Dermis blood vessel endothelial cell (primary cell): ENCODE measurements at places on chromosomes 4 and X.

- no peak for DNase-seq
Observed at GRCh38 chr4:4247696-4248028, 361 bp downstream of the TMEM128 start.

DNA sequence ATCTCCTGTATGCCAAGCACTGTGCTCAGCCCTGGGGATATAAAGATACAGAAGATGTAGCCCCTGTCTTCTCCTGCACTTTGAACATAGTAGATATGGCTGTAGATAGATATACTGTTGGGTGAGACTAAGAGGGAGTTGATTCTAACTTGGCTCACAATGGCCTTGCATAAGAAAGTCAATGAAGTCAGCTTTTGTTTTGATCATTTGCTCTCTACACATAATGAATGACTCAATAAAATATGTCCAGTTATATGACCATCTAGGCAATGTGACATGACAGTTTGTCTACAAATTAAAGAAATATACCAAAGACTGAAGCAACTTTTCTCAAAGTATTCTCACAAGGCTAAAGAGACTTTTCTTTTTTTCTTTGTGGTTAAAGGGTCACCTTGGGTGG lies 147.6 kb upstream of the DIPK2B start:
- no peak for DNase-seq

DNA sequence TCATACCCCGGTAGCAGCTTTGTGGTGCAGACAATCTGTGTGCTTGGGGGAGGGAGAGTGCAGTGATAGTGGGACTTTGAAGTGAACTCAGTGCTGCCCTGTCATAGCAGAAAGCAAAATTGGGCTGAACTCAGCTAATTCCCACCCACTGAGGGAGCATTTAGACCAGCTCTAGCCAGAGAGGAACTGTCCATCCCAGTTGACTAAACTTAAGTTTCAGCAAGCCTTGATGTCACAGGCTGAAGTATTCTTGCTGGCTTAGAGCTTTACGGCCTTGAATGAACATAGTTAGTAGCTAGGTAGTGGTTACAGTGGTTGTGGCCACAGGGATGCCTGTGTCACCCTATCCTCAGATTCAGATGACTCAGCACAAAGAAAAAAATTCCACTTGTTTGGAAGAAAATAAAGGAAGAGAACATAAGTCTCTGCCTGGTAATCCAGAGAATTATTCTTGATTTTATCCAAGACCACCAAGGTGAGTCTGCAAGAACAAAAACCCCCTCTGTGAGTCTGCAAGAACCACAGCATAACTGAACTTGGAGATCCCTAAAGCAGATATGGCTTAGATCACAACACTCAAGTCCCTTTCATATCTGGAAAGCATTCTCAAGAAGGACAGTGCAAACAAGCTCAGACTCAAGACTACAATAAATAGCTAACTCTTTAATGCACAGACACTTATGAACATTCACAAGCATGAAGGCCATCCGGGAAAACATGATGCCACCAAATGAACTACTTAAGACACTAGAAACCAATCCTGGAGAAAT lies 39.4 kb downstream of the ADH7 start:
- no peak for DNase-seq

DNA sequence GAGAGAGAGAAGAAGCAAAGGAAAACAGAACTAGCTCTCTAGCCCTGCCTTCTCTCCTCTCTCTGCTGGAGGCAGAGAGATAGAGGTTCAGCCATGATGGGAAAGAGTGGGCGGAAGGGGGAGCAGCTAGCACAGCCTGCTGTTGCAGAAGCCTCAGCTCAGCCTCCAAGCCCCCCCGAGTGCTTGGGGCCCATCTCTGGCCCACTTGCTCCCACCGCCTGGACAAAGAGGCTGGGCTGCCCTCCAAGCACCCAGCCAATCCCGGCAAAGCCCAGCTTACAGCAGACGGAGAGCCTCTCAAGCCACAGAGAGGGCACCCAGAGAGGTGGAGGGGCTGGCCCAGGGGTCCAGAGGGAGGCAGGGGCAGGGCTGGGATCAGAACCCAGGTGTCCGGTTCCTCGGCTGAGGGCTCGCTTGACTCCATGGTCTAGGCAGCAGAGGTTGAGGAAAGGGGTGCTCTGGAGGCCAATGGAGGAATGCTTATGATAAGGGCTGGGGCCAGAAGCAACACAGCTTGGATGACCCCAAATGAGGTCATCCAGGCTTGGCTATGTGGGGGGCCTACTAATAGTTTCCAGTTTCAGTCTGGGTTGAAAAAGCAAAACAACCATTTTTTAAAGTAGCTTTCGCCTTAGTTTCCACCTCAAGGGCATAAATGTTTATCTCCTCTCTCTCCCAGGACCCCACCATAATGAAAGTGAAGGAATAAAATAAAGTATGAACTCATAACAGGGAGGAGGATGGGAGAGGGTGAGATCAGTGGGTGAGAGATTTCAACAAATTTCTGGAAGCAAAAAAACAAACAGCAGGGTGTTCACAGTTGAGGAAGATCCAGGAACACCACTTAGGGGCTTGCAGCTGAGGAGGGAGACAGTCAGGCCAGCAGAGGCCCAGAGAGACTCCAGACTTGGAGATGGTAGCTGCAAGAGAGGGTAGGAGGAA lies 24.9 kb upstream of the IQSEC2 start:
- no peak for DNase-seq

DNA sequence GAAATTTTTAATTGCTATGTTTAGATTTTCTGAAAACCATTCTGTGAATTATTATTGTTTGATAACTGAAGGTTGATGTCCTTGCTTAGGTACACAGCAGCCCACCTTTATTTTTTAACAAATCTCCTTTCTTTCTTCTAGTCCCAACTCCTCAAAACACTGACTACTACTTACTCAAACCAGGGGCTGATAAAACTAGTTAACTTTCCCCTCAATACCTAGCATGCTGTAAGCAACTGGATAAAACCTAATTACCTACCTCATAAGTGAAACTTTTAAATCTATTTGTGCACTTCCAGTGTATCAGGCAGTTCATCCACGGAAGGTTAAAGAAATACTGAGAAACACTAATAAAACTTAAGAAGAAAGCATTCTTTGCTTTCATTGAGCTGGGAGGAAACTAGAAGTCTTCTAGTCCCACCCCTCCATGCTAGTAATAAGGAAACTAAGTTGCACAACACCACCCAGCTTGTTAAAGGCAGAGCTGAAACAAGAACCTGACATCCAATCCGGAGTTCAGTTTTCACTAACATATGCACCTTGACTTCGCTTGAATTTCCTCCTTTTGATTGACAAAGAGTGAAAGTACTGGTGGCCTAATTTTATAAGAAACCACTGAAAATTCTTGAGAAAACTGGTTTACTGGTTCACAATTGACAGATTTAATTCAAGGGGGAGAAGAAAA lies 180.2 kb upstream of the TET2 start:
- no peak for DNase-seq

DNA sequence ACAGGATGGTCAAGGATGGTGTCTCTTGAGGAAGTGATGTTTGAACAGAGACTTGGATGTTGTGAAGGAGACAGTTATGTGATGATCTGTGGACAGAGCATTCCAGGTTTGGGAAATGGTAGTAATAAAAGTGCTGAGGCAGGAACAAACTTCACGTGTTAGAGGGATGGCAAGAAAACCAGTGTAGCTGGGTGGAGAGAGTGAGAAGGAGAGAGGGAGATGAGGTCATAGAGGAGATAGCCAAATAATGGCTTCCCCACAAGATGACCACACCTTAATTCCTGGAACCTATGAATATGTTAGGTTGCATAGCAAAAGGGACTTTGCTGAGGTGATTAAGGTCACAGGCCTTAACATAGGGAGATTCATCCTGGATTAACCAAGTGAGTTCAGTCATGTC lies 75.6 kb upstream of the GPR50 start:
- no peak for DNase-seq

DNA sequence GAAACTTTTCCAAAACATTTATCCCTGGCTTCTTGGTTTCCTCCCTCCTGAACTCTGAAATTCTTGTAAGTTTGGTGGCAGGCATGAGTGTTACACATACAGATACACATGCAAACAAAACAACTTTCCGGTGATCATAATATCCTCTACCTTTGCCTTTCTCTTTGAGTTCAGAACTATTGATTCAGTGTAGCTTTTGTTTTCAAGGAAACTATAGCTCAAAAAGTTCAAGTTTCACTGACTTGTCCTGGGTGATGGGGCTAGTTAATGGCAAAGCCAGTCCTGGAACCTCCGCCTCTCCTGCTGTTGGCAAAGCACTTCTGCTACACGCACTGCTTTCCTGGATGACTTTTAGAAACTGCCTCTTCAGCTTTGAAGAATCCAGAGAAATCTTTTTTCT lies 177.3 kb upstream of the FAT1 start:
- no peak for DNase-seq

- DNase-seq, result no peak
Observed at GRCh38 chrX:32798990-32799389, 412.4 kb downstream of the DMD start.

GRCh38 chrX:40524423-40524822 lies 56.3 kb upstream of the ATP6AP2 start:
- no peak for DNase-seq

- no peak for DNase-seq
Observed at GRCh38 chr4:46648088-46648744, 258.3 kb upstream of the GABRA2 start.

DNA sequence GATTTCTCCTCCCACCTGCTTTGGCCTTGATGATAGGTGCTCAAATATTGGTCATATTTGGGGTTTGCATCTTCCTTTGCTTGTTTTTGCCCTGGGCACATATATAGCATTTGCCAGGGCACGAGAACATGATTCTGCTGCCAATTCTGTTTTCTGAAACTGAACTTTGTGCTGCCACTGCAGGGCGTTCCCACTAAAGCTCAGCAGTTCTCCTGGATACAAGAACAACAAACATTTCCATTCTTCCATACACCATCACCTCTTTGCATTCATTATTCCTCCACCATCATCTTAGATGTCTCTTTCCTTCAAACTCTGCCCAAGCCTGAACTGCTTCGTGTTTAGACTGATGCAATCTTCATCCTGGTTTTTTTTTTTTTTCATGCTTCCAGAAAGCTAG lies 36.3 kb upstream of the GATB start:
- DNase-seq, result no peak

GRCh38 chrX:30895370-30895769 lies 6.3 kb upstream of the TAB3 start:
- DNase-seq, result no peak

DNA sequence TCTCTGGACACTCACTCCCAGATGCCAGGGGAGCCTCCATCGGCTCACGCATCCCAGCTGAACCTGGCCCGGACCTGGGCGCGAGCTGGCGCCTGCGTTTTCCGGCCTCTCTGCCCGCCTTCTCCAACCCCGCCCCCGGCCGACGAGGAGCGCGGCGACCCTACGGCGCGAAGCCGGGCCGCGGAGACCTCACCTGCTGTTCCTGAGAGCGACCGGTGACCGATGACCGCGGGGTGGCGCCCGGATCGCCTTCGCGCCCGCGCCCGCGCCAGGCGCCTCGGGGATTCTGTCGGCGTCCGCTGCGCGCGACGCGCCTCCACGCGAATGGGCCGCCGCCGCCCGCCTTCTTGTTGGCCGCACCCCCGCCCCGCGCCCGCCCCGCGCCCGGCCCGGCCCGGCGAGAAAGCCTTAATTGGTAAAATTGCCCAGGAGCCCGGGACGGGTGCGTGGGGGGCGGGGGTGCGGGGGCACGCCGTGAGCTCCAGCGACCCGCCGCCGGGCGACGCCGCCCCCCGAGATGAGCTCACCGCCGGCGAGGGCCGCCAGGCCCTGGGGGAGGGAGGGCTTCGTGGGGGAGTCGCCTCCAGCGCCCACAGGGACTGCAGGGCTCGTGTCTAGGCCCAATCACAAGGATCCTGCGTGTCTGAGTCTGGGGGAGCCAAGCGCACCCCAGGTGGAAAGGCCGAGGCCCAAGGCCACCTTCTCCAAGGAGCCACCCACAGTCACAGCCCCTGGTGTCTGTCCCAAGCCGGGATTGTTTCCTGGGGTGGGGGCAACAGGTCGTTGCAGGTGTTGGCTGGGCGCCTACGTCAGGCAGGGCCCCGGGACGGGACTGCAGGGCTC lies at the start of gene FLNA:
Gene FLNA, minus strand, starts transcription at position 322 of the 843 bp plus-strand sequence. CDS start 3,389 bp downstream, outside the sequence.
- peak; percentile 38 for DNase-seq

DNA sequence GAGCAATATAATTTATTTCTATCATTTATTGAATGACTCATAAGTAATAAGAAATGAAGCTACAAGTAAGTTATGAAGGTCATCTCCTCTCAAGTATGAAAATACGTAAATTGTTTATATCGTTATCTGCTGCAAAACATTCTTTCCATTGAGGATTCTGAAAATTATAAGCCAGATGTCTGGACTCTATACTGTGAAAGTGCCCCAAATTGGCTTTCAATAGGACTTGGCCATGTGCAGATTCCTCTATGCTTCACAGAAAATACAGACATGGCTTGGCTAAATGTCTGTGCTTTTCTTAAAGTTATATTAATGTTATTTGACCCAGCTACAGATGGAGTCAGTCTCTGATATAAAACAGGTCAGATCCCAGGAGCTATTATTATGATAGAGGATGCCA lies 2109.9 kb upstream of the AGA start:
- no peak for DNase-seq
